ENCODE measurements at places on chromosomes 6 and 20.

- DNase-seq = no peak
Observed at GRCh38 chr6:2622671-2623070, 128.1 kb downstream of the MYLK4 start.

- peak; percentile 44 for DNase-seq
Observed at GRCh38 chr6:121503589-121503991, 68.1 kb downstream of the GJA1 start.

DNA sequence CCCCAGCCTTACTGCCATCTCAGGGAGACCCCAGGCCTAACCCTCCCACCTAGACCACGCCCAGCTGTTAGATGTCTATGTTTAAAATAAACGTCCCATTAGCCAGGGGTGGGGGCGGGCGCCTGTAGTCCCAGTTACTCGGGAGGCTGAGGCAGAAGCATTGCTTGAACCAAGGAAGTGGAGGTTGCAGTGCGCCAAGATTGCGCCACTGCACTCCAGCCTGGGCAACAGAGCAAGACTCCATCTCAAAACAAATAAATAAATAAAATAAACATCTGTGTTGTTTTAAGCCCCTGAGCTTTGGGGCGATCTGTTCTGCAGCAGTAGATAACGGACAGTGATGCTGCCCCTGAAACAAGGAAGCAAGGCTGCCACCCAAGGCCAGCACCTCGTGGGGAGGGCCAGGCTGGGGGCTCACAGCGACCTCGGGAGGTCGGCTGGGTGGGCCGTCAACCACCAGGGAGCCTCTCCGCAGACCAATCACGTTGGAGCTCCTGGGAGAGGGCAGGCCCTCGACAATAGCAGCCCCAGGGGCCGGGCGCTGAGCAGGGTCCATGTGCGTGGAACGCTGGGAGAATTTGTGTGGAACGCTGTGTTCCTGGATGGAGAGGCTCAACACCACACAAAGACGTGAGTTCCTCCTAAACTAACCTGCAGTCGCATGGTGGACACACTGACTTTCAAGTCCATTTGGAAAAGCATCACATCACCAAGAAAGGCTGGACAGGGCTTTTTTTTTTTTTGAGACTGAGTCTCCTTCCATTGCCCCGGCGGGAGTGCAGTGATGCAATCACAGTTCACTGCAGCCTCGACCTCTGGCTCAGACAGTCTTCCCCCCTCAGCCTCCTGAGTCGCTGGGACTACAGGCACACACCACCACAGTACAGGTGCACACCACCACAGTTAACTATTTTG is 1.0 kb upstream of the HELZ2 start:
- DNase-seq = no peak

DNA sequence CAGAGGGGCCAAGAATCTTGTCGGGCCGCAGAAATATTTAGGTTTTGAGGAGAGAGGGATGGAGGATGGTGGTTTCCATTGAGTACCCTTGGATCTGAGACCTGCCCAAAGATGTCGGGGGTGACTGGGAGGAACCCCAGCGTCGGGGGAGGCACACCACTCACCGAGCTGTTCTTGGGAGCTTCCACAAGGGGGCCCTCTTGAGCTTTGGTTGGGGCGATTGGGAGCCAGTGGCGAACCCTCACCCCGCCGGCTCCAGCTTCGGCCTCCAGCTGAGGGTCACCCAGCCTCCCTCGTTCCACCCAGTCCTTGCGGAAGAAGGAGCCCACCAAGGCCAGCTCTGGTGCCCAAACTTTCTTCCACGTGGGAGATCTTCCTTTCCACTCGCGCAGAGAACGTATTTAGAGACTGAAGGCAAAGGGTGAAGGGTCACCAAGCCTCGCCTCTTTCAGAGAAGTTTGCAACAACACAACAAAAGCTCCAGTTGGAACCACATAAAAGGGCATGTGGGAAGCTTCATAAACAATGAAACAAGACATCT is 33.6 kb downstream of the APCDD1L start:
- peak; percentile 58 for DNase-seq

GRCh38 chr20:32462900-32463641 is 104.9 kb downstream of the ASXL1 start:
- DNase-seq = no peak

DNA sequence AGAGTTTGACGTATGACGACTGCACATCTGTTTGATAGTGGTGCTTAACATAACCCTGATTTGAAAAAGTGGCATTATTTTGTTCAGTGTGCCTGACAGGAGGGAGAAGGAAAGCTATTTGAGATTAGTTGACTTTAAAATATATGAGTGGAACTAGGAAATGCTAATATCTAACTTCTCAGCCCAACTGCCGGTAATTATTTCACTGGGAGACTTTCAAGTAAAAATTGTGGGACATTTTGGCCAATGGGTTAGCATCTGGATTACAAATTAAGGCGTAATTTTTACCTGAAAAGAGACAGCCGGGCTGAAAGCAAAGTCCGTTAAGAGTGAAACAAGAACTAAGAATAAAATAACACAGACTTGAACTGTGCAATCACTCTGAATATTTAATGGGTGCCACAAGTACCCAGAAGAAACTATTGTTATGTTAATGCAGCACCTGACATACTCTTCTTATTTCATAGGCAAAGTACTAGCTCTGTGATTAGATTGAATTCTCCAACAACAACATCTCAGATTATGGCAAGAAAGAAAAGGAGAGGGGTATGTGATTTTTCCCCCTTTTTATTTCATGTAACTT is 2.0 kb downstream of the HEY2 start:
- DNase-seq = no peak

- DNase-seq = peak; percentile 53
Observed at GRCh38 chr6:33279971-33280511, 3.1 kb downstream of the B3GALT4 start.

GRCh38 chr6:62746968-62747367 is 460.9 kb upstream of the KHDRBS2 start:
- DNase-seq = no peak

- DNase-seq = no peak
Observed at GRCh38 chr20:49377326-49377725, 99.5 kb upstream of the ZNFX1 start.

- DNase-seq = peak; percentile 8
Observed at GRCh38 chr6:128425856-128426255, 94.5 kb downstream of the PTPRK start.

- DNase-seq = no peak
Observed at GRCh38 chr6:111986651-111987050, 67.3 kb upstream of the CCN6 start.

Data from fibroblast of skin of scalp (primary cell).